ENCODE measurements at places on chromosomes 2 and 18. TPM values are rescaled to one million over a fixed set of nuclear protein-coding genes. Genes with fewer than 3 reads are reported as not detected.

Gene RASGRP3
- total RNA-seq: 5.9 TPM

- no peak for DNase-seq
Observed at GRCh38 chr2:83186105-83186760, 1272.8 kb downstream of the SUCLG1 start.

- no peak for DNase-seq
Observed at GRCh38 chr2:217658806-217659205, 344.0 kb downstream of the TNS1 start.

Gene SERPINB2
- 67.6 TPM for total RNA-seq

Gene FAM237A
- total RNA-seq: not detected

Gene DSG4
- not detected for total RNA-seq

- DNase-seq: no peak
Observed at GRCh38 chr2:234579231-234579962, 82.5 kb upstream of the ARL4C start.

Gene ANKRD30BL
- total RNA-seq: 0.16 TPM

Gene SLC4A3
- 14.7 TPM for total RNA-seq

Gene TUBA3D
- total RNA-seq: not detected

DNA sequence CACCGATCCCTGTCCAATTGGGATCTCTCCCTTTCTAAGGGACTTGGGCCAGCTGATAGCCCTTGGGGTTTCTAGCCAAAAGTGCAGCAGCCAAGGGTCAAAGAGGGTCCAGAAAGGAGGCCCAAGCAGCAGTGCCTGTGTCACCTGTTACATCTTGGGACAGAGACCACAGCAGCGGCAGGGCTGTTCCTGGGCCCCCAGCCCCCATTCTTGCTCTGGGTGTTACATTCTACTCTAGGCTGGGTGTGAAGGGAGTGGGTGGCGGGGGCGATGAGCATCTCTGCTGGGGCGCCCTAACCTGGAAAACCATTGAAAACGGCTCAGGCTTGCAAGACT is 1.2 kb downstream of the PAX3 start:
- DNase-seq: no peak

DNA sequence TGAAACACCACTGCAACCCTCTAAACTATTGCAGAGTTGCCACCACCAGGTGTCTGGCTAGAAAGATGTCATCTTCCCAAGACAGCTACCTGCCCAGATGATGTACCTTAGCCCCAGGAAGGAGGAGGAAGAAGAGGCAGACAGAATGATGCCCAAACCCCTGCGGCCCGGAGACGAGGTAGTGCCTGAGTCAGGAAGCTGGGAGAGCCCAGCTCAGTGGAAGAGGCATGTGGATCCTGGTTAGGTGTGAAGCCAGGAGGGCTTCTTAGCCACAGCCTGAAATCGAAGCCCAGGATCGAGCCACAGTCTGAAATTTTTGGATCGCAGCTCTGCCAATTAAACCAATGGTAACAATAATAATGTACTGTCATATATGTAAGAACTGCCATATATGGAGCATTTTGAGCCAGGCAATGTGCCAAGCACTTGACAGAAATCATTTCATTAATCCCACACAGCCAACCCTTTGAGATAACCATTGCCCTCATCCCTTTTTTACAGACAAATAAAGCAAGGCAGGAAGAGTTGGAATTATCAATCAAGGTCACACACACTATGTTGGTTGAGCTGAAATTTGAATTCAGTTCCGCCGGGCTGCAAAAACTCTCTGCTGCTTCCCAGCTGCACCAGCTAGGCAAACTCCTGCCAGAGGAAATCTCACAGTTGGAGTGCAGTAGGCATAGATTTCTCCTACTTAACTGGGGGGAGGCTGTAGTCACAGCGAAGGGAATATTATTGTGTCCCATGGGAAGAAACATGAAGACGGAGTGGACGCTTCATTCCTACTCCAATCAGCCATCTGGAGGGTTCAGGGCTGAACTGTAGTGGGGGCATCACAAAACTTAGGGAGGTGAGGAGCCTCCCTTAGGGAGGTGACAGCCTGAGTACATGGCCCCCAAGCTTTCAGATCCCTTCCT is 19.4 kb upstream of the CYP1B1 start:
- DNase-seq: no peak

DNA sequence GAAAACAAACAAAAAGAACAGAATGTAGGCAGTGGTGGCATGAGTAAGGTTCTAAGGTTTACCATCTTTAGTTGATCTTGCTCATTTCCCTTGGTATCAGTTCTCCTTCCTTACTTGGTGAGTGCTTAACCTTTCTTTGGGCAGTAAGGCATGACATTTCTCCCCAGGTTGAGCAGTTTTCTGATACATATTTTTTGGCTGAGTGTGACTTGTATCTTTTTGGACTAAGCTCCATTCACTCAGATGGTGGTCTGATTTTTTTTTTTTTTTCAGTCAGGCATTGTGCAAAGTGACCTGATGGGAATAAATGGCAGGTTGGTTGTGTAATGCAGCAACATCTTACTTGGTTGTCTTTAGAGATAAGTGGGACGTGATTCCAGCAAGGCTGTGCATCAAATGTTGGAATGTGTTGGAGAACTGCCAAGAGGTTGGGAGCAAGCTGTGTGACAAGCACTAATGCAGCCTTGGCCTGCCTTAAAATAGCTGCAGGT is 15.1 kb downstream of the SPTBN1 start:
- peak; percentile 92 for DNase-seq

DNA sequence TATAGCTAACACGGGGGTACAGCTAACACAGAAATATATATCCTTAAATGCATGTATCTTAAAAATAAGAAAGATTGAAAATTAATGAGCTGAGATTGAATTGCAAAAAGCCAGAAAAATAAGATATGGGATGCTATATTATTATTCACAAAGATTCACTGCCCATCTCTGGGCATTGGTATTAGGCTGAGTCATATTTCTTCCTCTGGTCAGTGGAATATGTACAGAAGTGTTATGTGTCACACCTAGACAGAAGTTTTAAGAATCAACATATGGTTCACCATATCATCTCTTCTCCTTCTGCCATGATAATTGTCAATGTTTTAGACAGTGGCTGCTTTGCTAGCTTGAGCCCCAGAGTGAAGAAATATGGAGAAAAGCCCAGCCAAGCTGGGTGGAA is 14.0 kb upstream of the MCFD2 start:
- DNase-seq: no peak

GRCh38 chr2:38597115-38597514 is 5.6 kb downstream of the HNRNPLL start:
- DNase-seq: no peak

Gene HOXD13
- not detected for total RNA-seq

- no peak for DNase-seq
Observed at GRCh38 chr2:47876912-47877311, 29.4 kb downstream of the FBXO11 start.

GRCh38 chr18:49786019-49786720 is 27.2 kb downstream of the ACAA2 start:
- no peak for DNase-seq

GRCh38 chr18:35131387-35132020 is 90.3 kb downstream of the MAPRE2 start:
- DNase-seq: no peak

- no peak for DNase-seq
Observed at GRCh38 chr2:230900336-230900995, 24.6 kb downstream of the GPR55 start.

Gene BMP10
- total RNA-seq: not detected

Gene NEB
- 0.41 TPM for total RNA-seq

GRCh38 chr18:53701697-53702096 is 522.8 kb downstream of the MBD2 start:
- DNase-seq: no peak

GRCh38 chr18:35141567-35142274 is 99.1 kb upstream of the ZNF397 start:
- no peak for DNase-seq

GRCh38 chr2:138949517-138949916 is 169.3 kb upstream of the NXPH2 start:
- peak; percentile 37 for DNase-seq

GRCh38 chr2:70143314-70144150 is 47.3 kb downstream of the C2orf42 start:
- DNase-seq: peak; percentile 53

- DNase-seq: no peak
Observed at GRCh38 chr2:190361572-190361971, 18.2 kb downstream of the INPP1 start.

DNA sequence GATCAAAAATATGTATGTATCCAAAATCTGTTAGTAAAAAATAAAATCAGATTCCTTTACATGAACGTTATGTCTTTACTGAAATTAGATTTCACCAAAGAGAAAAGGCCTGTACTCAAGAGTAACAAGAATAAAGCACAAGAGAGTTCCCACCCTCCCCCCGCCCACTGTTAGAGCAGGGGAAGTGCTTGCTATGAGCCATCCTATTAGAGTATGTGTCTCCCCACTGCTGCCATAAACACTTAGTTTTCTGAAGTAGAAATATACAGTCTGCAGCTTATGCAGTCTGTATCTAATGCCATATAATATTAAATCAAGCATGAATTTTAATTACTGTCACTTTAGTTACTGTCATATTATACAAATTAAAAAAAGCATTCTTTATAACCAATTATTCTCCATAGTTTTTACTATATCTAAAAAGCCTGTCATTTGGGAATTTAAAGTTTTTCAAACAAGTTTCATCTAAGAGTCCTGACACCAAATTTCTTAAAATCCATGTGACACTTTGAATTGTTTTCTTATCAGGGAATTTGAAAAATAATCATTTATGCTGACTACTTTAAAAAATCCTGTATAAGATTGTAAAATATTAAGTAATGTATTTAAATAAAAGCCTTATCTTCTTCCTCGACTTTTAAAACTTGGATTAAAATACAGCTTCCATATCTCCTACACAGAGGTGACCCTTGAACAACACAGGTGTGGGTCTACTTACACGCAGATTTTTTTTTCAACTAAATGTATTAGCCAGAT is 51.8 kb upstream of the GPR75 start:
- DNase-seq: no peak

Gene MATN3
- 1.1 TPM for total RNA-seq

DNA sequence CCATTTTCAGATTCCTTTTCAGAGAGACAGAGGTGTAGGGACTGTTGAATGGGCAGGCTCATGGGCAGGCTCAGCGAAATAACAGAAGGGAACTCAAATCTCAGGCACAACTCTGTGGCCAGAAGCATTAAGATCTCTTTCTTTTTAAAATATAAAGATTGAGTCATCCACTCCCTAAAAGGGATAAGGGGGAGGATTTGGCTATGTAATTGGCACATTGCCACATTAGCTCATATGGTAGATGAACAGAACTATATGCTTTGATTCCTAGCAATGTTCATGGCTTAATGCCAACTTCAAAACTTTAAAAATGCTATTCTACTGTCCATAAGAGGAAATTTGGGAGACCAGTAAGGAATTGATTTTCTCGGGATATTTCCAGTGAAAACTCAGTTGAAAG is 53.8 kb upstream of the SLC5A7 start:
- DNase-seq: peak; percentile 4

DNA sequence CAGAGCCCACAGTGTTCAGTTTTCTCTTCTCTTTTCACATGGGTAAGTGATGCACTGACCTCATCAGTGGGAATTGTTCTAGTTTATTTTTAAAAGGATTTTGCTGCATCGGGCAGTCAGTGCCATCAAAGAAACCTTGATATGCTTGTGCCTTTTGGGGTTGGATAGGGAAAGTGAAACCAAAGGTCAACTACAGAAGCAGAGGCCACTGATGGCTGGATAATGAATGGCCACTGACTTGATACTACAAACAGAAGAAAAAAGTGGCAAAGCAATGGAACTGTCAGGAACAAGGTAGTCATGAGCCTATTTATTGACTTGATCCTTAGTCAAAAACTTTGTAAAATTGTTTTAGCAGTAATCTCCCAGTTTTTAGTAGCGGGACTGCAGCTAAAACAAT is 636.3 kb upstream of the ZEB2 start:
- no peak for DNase-seq

- DNase-seq: no peak
Observed at GRCh38 chr2:104432401-104432800, 421.5 kb upstream of the POU3F3 start.

Gene E2F6
- total RNA-seq: 11.3 TPM

- DNase-seq: peak; percentile 25
Observed at GRCh38 chr2:37858400-37858711, 66.7 kb upstream of the RMDN2 start.

DNA sequence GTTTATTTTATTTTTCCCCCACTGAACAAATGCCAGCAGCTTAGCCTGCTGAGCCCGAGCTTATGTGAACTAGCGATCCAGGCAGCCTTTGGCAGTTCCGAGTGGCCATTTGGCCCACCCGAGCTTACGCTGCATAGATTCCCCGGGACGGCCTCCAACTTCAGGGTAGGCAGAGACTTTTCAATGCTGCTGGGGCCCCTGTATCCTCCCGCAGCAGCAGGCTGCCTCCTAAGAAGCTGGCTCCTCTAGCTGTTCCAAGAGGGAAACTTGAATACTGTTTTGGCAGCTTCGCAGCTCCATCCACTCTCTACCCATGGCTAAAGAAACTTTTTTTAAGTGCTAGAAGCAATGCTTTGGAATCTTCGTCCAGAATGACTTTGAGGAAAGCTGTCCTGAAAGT is 295.2 kb downstream of the SS18 start:
- no peak for DNase-seq

GRCh38 chr2:54618646-54619565 is 104.6 kb upstream of the EML6 start:
- DNase-seq: no peak

DNA sequence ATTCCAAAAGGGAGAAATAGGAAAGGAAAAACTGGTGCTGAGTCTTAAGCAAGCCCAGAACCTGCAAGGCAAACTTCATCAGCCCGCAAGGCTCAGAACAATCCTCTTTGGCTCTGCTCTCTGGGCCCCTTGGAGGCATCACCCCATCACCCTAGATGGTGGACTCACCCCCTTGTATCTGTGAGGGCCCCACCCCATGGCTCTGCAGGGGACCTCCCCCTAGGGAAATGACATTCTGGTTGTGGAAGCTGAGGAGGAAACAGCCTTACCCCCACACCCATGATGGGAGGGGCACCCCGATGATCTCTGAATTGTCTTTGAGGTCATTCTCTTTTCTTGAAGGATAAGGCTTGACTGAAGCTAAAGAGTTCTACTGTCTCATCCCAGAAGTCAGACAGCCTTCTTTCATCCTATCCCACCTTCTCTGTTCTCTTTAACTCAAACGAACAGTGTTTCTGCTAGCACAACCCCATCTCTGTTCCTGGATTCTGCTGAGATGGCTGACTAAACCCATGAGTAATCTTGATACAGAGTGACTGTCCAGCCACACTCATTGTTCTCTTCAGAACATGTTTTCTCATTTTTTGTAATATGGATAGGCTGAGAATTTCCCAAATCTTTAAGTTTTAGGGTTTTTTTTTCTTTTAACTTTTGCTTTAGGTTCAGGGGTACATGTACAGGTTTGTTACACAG is 492.1 kb upstream of the MYT1L start:
- DNase-seq: peak; percentile 0

Gene PRR30
- not detected for total RNA-seq

Gene NPAS2
- 5.4 TPM for total RNA-seq

GRCh38 chr18:42340423-42341009 is 385.5 kb downstream of the PIK3C3 start:
- no peak for DNase-seq

Gene TUBA4B
- total RNA-seq: not detected

Gene ST6GAL2
- total RNA-seq: 0.09 TPM

GRCh38 chr2:38394903-38395341 is 17.8 kb upstream of the ATL2 start:
- DNase-seq: no peak

Data from fibroblast of the aortic adventitia (primary cell).